Natural killer cell (primary cell): ENCODE measurements at places on chromosomes 1 and 21. TPM values are rescaled to one million over a fixed set of nuclear protein-coding genes. Genes with fewer than 3 reads are reported as not detected.

The GUCA2B gene
- not detected for total RNA-seq

The PARS2 gene
- total RNA-seq = 0.96 TPM

The PHTF1 gene
- total RNA-seq = 40.7 TPM

The TSACC gene
- total RNA-seq = not detected

The SELENOF gene
- total RNA-seq = 137 TPM

The DUSP23 gene
- total RNA-seq = 18.6 TPM

The TTC4 gene
- 7.8 TPM for total RNA-seq

The LAPTM5 gene
- 674 TPM for total RNA-seq

The THEM5 gene
- total RNA-seq = 0.52 TPM

GRCh38 chr1:183374825-183375224 lies 43.4 kb downstream of the NMNAT2 start:
- no peaks in the 10 kb centered on the region for H3K27me3 ChIP-seq
- DNase-seq = no peak
- no peaks in the 10 kb centered on the region for H3K36me3 ChIP-seq
- H3K27ac ChIP-seq = no peak overlapping the region

DNA sequence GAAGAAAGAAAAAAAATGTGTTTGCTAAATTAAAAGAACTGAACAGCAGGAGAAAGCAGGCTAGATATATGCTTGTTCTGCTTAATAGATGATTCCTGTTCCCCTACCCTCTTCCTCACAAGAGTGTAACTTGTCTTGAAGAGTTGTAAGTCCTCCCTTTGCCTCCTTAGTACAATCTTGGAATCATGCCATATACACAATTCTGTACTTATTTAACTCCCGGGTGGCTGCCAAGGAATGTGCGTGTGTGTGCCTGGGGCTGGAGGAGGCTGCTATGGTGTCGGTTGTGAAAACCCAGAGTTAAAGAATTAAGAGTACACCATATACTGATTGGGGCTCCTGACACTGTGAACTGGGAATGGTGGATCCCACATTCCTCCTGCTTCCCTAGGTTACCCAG lies 194.2 kb downstream of the SIPA1L2 start:
- no peak overlapping the region for H3K4me3 ChIP-seq
- no peak for DNase-seq
- no peaks in the 10 kb centered on the region for H3K4me1 ChIP-seq
- no peaks in the 10 kb centered on the region for H3K36me3 ChIP-seq

GRCh38 chr1:89503690-89504089 lies 20.9 kb upstream of the LRRC8B start:
- H3K27me3 ChIP-seq = no peaks in the 10 kb centered on the region
- H3K36me3 ChIP-seq = no peaks in the 10 kb centered on the region
- DNase-seq = no peak
- H3K4me1 ChIP-seq = no peaks in the 10 kb centered on the region

DNA sequence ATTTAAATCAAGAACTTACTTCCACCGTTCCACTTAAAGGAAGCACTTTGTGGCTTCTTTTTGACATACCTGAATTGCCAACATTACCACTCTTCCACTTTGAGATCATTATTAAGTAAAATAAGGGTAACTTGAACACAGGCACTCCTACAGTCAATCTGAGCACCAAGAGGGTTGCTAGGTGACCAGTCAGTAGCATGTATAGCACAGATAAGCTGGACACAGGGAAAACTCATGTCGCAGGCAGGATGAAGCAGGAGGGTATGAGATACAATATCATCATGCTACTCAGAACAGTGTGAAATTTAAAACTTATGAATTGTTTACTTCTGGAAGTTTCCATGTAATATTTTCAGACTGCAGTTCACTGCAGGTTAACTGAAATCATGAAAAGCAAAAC lies 47.0 kb upstream of the RAP1GAP start:
- H3K27me3 ChIP-seq = no peaks in the 10 kb centered on the region
- H3K4me1 ChIP-seq = no peaks in the 10 kb centered on the region
- peaks cover 71% of the 10 kb centered on the region for H3K36me3 ChIP-seq
- H3K27ac ChIP-seq = no peak overlapping the region
- DNase-seq = no peak

GRCh38 chr1:172276120-172276818 lies 144.2 kb upstream of the C1orf105 start:
- no peak for DNase-seq
- H3K27ac ChIP-seq = no peak overlapping the region
- H3K36me3 ChIP-seq = no peaks in the 10 kb centered on the region
- H3K4me3 ChIP-seq = no peak overlapping the region
- no peaks in the 10 kb centered on the region for H3K4me1 ChIP-seq

DNA sequence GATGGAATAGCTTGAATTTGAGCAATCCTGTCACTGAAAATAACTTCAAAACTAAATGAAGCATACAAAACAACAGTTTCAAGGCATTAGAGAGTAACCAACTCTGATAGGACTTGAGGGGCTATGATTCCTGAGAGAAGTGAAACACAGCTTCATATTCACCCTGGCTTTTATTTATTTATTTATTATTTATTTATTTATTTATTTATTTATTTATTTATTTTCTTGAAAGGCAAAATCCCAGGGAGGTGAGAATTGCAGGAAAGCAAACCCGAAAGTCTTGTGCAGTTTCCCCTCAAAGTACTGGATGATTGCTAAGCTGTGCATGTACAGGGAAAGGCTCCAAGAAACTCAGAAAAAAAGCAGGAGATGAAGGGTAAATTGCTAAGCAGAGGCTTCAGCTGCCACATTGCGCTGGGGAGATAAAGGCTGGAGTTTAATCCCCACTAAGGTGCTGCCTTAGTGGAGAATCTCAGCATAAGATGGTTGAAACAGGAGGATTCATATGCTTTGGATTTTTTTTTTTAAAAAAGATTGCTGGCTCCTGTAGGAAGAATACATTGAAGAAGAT lies 72.9 kb upstream of the COL24A1 start:
- H3K4me3 ChIP-seq = no peak overlapping the region
- DNase-seq = no peak
- H3K27ac ChIP-seq = no peak overlapping the region

- H3K27ac ChIP-seq = no peak overlapping the region
- no peak for DNase-seq
- H3K27me3 ChIP-seq = no peaks in the 10 kb centered on the region
Measured at GRCh38 chr1:4213366-4213973, 313.4 kb upstream of the C1orf174 start.

GRCh38 chr1:166814611-166815010 lies 24.7 kb upstream of the POGK start:
- no peaks in the 10 kb centered on the region for H3K27me3 ChIP-seq
- no peak overlapping the region for H3K27ac ChIP-seq
- no peaks in the 10 kb centered on the region for H3K4me1 ChIP-seq

GRCh38 chr1:100627936-100628335 lies 90.0 kb downstream of the GPR88 start:
- no peaks in the 10 kb centered on the region for H3K27me3 ChIP-seq
- H3K27ac ChIP-seq = no peak overlapping the region
- DNase-seq = no peak
- peaks cover 4% of the 10 kb centered on the region for H3K4me1 ChIP-seq
- H3K36me3 ChIP-seq = no peaks in the 10 kb centered on the region
- H3K4me3 ChIP-seq = no peak overlapping the region

GRCh38 chr1:185105121-185105520 lies 51.6 kb downstream of the TRMT1L start:
- no peak overlapping the region for H3K27ac ChIP-seq
- no peaks in the 10 kb centered on the region for H3K4me1 ChIP-seq
- H3K27me3 ChIP-seq = no peaks in the 10 kb centered on the region
- no peak for DNase-seq

- DNase-seq = no peak
- H3K4me3 ChIP-seq = no peak overlapping the region
- H3K4me1 ChIP-seq = no peaks in the 10 kb centered on the region
Measured at GRCh38 chr1:99614728-99615127, 31.2 kb upstream of the PALMD start.

- no peak for DNase-seq
- no peaks in the 10 kb centered on the region for H3K27me3 ChIP-seq
- H3K36me3 ChIP-seq = peaks cover 16% of the 10 kb centered on the region
- no peak overlapping the region for H3K27ac ChIP-seq
- H3K4me1 ChIP-seq = peaks cover 63% of the 10 kb centered on the region
Measured at GRCh38 chr1:9703165-9703509, 51.6 kb downstream of the PIK3CD start.

- no peak for DNase-seq
- peaks cover 5% of the 10 kb centered on the region for H3K27me3 ChIP-seq
- H3K36me3 ChIP-seq = no peaks in the 10 kb centered on the region
- H3K27ac ChIP-seq = no peak overlapping the region
- H3K4me3 ChIP-seq = no peak overlapping the region
Measured at GRCh38 chr1:93051961-93052360, 27.1 kb upstream of the MTF2 start.

GRCh38 chr1:230857822-230858221 lies 10.5 kb downstream of the C1orf198 start:
- H3K4me3 ChIP-seq = no peak overlapping the region
- H3K36me3 ChIP-seq = no peaks in the 10 kb centered on the region
- no peak for DNase-seq
- no peaks in the 10 kb centered on the region for H3K4me1 ChIP-seq

DNA sequence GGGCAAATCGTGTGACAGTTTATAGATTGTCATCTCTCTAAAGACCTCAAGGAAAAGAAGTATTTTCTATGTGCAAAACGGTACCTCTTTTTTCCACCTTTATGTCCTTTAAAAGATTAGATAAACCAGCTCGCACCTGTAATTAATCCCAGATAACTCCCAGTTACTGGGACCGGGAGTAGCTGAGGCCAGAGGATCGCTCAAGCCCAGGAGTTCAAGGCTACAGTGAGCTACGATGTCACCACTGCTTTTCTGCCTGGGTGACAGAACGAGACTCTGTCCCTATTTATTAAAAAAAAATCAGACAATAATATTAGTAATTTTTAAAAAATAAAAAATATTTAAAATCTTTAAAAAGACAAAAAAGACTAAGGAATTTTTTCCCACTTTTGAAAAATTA lies 141.4 kb downstream of the NR5A2 start:
- H3K36me3 ChIP-seq = no peaks in the 10 kb centered on the region
- DNase-seq = no peak
- H3K27ac ChIP-seq = no peak overlapping the region
- no peak overlapping the region for H3K4me3 ChIP-seq
- no peaks in the 10 kb centered on the region for H3K4me1 ChIP-seq

GRCh38 chr1:239944666-239945065 lies 147.0 kb upstream of the FMN2 start:
- H3K27me3 ChIP-seq = no peaks in the 10 kb centered on the region
- DNase-seq = no peak
- no peak overlapping the region for H3K27ac ChIP-seq
- H3K4me1 ChIP-seq = no peaks in the 10 kb centered on the region

- H3K4me3 ChIP-seq = no peak overlapping the region
- no peak overlapping the region for H3K27ac ChIP-seq
- H3K4me1 ChIP-seq = no peaks in the 10 kb centered on the region
- no peak for DNase-seq
Measured at GRCh38 chr1:48294656-48295055, 72.1 kb downstream of the SLC5A9 start.

DNA sequence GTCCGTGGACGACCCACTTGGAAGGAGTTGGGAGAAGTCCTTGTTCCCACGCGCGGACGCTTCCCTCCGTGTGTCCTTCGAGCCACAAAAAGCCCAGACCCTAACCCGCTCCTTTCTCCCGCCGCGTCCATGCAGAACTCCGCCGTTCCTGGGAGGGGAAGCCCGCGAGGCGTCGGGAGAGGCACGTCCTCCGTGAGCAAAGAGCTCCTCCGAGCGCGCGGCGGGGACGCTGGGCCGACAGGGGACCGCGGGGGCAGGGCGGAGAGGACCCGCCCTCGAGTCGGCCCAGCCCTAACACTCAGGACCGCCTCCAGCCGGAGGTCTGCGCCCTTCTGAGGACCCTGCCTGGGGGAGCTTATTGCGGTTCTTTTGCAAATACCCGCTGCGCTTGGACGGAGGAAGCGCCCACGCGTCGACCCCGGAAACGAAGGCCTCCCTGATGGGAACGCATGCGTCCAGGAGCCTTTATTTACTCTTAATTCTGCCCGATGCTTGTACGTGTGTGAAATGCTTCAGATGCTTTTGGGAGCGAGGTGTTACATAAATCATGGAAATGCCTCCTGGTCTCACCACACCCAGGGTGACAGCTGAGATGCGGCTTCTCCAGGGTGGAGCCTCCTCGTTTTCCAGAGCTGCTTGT lies 32.4 kb downstream of the PRMT2 start:
- H3K4me3 ChIP-seq = peak overlapping the region; percentile 32
- peaks cover 18% of the 10 kb centered on the region for H3K4me1 ChIP-seq
- H3K36me3 ChIP-seq = peaks cover 16% of the 10 kb centered on the region
- no peak overlapping the region for H3K27ac ChIP-seq

DNA sequence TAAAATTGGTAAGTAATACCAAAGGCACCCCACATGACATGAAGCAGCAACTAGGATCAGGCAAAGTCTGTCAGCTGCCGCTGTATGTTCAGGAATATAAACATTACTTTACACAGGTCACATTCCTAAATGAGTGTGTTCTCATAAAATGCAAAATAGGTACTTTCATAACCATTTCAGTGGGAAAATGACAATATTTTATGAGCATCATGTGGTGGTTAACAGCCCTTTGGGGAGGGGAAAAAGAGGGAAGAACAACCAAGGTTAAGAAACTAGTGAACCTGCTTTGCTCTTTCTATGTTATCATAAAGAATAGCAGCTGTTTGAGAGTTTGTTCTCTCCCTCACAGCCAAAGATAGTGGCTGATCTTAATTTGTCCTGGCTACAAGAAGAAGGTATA lies 105.4 kb upstream of the LBR start:
- H3K4me1 ChIP-seq = no peaks in the 10 kb centered on the region
- H3K27ac ChIP-seq = no peak overlapping the region
- DNase-seq = no peak
- H3K27me3 ChIP-seq = peaks cover 5% of the 10 kb centered on the region

- H3K27me3 ChIP-seq = no peaks in the 10 kb centered on the region
- H3K4me3 ChIP-seq = no peak overlapping the region
- DNase-seq = no peak
- no peaks in the 10 kb centered on the region for H3K4me1 ChIP-seq
- H3K27ac ChIP-seq = no peak overlapping the region
Measured at GRCh38 chr1:56461158-56462127, 117.9 kb downstream of the PLPP3 start.

DNA sequence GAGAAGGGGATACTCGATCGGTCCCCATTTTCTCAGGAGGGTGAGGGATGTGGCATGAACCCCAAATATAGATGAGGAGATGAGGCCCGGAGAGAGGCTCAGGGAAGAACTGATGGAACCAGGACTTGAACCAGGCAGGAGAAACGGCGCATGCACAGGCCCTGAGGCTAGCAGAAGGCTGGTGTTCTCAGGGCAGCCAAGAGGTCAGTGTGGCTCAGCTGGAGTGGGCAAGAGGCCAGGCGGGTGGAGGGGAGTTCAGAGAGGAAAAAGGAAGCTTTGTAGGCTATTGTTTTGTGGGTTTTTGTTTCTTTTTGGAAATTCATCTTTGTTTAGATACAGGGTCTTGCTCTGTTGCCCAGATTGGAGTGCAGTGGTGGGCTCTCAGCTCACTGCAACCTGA lies 122.0 kb downstream of the LACTBL1 start:
- H3K4me1 ChIP-seq = peaks cover 3% of the 10 kb centered on the region
- H3K36me3 ChIP-seq = no peaks in the 10 kb centered on the region
- no peaks in the 10 kb centered on the region for H3K27me3 ChIP-seq
- DNase-seq = no peak
- H3K27ac ChIP-seq = no peak overlapping the region
